ENCODE measurements at places on chromosomes 2 and 18.

DNA sequence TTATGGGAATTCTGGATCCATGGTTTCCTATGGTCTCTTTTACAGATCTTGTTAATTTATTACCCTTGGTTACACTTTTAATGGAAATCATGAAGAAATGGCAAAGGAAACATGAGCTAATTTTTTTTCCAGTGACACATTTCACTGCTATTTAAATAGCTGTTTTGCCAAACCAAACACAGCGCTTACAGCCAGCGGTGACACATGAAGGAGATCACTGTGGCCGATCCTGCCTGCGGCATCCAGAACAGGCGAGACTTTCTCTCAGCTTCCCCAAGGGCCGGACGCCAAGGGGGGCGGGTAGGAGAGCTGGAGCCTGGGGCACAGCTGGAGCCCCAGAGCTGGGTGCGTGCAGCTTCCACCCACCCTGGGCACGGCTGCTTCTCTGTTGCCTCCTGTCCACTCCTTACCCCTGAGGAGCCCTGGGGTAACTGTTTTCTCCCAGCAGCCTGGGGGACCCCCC is 81.4 kb upstream of the PKDCC start:
- no peak for DNase-seq

- DNase-seq: no peak
Observed at GRCh38 chr2:219626540-219626939, 890 bp upstream of the SLC4A3 start.

GRCh38 chr2:191783416-191783815 is 63.5 kb downstream of the CAVIN2 start:
- DNase-seq: no peak

DNA sequence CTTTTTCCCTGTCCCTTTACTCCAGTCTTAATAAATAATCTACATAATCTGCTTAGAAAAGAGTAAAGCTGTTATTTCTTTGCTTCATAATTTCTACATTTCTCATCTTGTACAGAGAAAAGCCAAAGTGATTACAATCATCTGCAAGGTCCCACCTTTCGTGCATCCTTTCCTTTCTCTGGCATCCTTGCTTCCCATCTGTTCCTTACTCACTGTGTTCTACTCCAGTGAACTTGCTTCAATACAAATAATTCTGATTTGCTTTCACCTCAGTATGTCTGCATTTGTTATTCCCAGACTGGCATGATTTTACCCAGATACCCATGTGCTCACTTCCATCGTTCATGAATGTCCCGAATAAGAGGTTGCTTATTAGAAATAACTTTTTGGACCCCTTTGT is 99.4 kb upstream of the DSEL start:
- DNase-seq: no peak

GRCh38 chr2:13681936-13682335 is 950.6 kb upstream of the LRATD1 start:
- DNase-seq: no peak

DNA sequence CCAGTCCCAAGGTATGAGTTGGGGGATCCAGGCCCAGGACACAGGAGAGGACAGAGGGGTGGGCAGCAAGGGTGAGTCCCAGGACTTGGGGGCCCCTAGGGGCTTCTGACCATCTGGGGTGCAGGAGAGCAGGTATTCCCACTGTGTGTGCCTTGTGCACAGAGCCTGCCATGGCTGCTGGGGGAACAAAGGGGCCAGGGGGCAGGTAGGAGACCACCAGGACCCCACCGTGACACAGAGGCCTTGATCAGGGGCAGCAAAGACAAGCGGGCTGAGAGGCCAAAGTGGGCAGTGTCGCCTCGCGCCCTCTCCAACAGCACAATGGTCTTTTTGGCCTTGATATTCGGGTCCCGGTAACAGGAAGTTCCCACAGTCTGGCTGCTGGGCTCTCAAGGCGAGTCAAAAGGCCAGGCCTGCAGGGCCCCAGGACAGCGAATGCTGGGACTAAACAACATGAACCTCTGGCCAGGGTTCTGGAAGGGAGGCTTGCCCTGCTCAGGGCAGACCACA is 12.3 kb upstream of the GPR17 start:
- DNase-seq: no peak

GRCh38 chr2:240449764-240450531 is 14.5 kb downstream of the GPC1 start:
- DNase-seq: no peak

GRCh38 chr18:80172056-80172455 is 63.0 kb downstream of the ADNP2 start:
- DNase-seq: no peak

GRCh38 chr2:217429981-217430500 is 570.2 kb upstream of the TNP1 start:
- no peak for DNase-seq

DNA sequence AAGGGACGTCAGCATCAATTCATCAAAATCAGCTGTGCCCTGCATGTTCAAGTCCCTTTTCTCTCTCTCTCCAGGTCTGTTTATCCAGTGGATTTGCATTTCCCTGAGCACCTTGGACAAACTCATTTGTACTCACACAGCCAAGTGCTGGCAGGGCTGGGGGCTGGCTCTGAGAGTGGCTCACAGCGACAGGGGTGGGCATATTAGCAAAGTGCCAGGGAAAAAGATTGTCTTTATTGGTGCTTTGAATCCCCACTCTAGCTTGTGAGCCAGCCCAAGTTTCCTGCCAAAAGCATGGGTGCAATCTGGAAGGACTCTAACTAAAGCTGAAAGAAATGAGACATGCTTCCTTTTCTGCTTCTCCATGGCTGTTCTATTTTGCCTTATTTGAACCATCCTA is 56.6 kb downstream of the ACOXL start:
- no peak for DNase-seq

- DNase-seq: no peak
Observed at GRCh38 chr18:54710074-54710899, 118.0 kb upstream of the RAB27B start.

DNA sequence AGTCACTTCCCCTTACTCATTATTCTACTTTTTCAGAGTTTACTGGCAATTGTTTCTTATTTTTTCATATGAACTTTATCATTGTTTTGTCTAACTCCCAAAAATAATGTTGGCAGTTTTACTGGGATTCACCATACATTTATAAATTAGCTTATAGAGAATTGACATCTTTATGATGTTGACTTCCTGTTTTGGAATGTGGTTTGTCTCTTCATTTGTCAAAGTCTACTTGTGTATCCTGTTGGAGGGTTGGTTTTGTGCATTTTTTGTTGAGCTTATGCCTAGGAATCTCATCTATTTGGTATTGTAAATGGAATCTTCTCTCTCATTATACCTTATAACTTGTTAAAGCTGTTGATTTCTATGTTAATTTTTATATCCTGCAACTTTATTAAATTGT is 16.4 kb downstream of the EPC2 start:
- no peak for DNase-seq

- DNase-seq: no peak
Observed at GRCh38 chr2:48247206-48247605, 282.7 kb upstream of the STON1 start.

DNA sequence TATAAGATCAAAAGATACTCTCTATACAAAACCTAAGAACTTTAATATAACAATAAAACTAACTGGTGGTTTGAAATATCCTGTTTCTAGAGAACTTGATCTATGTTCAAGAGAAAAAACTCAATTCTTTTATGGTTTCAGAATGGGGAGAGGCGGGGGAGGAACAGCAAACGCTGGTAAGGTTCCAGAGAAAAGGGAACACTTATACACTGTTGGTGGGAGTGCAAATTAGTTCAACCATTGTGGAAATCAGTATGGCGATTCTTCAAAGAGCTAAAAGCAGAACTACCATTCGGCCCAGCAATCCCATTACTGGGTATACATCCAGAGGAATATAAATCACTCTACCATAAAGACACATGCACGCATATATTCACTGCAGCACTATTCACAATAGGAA is 17.2 kb downstream of the FAM98A start:
- no peak for DNase-seq

GRCh38 chr2:240412211-240412861 is 23.1 kb upstream of the GPC1 start:
- no peak for DNase-seq

DNA sequence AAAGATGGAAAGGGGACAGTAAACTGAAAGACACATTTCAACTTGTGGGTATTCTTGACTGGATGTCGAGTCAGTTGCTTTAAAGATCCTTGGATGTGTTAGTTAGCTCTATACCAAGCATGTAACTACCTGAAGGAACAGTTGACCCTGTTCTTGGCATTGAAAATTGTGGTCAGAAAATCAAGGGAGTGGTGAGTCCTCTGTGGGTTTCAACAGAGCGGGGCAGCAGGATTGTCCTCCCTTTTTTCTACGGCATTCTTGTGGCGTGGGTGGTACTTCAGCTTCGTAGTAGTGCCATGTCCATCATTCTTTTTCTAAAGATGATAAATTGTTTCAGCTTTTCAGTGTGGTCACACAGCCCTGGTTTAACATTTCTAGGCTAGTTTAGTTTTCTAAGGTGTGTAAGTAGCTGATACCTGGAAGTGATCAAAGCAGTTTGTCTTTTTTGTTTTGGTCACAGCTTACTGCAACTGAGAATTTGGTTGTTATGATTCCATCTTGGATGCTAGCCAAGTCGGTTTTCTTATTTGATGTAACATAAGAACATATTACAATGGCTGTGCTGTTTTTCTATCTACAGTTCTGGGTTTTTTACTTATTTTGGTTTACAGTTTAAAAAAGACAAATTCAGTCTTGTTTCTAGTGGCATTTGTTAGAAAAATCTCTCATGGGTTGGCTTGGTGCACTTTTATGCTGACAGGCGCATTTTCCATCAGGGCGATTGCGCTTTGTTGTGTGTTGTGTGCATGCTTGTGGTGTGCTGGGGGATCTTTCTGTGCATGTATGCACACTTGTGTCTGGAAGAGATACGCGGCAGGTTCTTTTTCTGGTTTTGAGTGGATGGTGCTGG is 84.7 kb downstream of the ZNF407 start:
- no peak for DNase-seq

GRCh38 chr2:224764565-224765236 is 48.5 kb upstream of the CCDC195 start:
- DNase-seq: no peak

- DNase-seq: no peak
Observed at GRCh38 chr2:231228223-231228622, 29.8 kb downstream of the ARMC9 start.

- no peak for DNase-seq
Observed at GRCh38 chr2:224816816-224817215, 100.7 kb upstream of the CCDC195 start.

DNA sequence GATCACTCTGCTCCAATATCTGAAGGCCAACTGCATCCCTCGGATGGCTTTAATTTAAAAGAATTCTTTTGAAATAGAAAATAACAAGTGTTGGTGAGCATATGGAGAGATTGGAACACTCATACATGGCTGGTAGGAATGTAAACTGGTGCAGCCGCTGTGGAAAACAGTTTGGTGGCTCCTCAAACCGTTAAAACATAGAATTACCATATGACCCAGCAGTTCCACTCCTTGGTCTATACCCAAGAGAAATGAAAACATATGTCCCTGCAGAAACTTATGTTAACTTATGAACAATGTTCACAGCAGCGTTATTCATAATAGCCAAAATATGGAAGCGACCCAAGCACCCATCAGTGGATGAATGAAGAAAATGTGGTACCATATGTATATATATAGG is 60.1 kb downstream of the NPAS2 start:
- no peak for DNase-seq

GRCh38 chr2:191625016-191625415 is 52.9 kb upstream of the NABP1 start:
- no peak for DNase-seq

- no peak for DNase-seq
Observed at GRCh38 chr2:212142631-212143030, 396.0 kb downstream of the ERBB4 start.

Measured in stimulated activated CD8-positive, alpha-beta memory T cell treated with anti-CD3 and anti-CD28 coated beads, Interleukin-2, amount 100 ng/mL, for 48 hours (primary cell).